ENCODE measurements at places on chromosomes 16 and 17.

- no peak for DNase-seq
Measured at GRCh38 chr17:15361592-15361991, 20.2 kb upstream of the TEKT3 start.

DNA sequence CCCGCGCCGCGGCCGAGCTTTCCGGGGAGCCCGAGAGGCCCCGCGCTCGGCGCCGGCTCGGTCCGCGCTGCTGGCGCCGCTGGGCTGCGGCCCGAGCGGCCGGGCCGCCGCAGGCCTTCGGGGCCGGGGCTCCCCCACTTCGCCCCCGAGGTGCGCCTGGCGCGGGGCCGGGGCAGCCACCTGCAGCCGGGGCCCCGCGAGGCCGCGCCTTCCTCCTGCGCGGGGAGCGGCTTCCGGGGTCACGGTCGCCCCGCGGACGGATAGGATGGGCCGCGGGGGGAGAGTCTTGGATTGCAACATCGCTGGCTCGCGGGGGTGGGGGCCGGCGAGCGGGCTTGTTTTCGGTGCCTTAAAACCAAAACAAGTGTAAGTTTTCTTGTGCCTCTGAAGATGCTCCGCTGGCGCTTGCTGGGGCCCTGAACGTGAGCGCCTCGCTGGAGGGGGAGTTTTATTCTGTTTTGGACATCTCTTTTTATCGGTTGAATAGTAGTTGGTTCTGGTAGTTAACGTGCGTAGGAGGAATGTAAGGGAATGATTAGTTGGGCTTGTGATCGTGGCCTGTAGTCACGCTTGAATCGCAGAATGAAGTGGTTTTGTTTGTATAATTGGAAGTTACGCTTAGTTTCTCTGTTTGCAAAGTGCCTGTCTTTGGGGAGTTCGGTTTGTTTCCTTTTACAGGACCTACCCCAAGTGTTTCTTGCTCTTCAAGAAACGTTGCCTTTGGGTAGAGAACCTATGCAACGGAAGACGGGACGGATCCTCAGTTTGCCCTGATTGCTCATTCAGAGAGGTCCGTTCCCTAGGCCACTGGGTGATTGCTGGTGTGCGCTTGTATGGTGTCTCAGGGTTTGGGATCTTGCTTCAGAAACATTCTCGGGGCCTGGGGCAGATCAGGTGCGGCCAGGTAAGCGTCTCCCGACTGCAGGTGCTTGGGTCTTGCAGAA is 724 bp downstream of the UBE2I start:
- DNase-seq: no peak

DNA sequence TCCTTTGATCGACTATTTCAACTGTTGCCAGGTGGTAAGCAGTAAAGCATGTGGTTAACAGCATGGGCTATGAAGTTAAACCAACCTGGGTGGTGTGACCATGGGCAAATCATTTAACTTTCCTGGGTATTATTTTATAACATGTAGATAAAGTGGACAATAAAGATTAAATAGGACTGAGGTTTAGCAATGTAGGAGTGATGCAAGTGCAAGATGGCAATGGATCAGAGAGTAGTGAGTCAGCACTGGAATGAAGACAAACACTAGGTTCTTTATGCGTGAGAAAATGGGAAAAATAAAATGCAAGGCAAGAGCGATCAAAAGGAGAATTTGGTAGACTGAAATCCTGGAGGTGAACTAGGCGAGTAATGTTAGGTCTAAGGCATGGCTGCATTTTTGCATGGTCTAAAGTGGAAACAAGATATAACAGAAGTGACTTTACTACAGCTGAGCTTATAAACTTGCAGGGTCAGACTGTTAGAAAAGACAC is 222.4 kb upstream of the AXIN2 start:
- no peak for DNase-seq

GRCh38 chr16:23060458-23061320 is 88.6 kb downstream of the USP31 start:
- DNase-seq: peak; percentile 64

DNA sequence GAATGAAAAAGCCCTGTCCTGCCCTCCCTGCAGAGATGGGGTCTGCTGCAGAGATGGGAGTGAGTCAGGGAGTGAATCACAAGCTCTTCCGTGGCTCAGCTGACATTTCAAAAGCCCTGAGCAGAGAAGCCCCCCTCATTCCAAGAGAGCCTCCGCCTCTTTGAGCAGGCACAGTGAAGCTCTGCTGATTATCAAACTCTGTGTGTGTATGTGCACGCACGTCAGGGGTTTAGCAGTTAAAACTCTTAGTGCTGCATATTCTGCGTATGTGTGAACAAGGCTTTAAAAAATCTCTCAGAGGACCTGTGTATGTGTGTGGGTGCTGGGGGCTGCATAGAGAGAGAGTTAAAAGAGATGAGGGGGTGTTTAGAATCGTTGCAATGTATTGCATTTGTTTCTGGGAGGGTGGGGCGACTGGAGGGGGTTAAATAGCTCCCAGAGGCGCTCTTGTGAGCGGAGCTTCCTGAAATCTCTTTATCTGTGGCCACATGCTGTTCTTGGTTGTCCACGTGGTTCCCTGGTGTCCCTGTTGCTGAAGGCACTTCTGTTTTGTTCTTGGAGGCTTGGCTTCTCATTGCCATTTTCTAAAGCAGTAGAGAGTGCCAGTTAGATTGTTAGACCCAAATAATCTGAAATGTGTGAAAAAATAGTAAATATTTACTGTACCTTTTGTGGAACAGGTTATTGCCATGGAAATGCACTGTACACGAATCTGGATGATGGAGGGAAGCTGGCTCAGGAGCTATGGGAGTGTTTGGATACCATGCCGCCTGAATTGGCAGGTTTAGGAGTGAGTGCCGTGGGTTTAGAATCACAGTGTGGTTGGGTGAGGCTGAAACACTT is 116.6 kb downstream of the PRKCB start:
- DNase-seq: no peak

DNA sequence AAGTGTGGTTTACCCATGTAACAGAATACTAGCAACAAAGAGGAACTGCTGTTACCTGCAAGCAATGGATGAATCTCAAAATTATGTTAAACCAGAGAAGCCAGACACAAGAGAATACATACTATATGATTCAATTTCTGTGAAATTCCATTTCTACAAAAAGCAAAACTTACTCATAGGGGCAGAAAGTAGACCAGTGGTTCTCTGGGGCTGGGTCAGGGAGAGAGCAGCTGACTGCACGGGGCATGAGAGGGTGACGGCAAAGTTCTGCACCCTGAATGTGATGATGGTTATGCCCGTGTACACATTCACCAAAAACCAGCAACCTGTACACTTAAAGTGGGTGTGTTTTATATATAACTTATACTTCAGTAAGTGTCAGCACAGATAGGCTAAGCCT is 3.1 kb downstream of the ZNF843 start:
- no peak for DNase-seq

GRCh38 chr16:77963185-77964044 is 58.9 kb upstream of the CLEC3A start:
- no peak for DNase-seq

DNA sequence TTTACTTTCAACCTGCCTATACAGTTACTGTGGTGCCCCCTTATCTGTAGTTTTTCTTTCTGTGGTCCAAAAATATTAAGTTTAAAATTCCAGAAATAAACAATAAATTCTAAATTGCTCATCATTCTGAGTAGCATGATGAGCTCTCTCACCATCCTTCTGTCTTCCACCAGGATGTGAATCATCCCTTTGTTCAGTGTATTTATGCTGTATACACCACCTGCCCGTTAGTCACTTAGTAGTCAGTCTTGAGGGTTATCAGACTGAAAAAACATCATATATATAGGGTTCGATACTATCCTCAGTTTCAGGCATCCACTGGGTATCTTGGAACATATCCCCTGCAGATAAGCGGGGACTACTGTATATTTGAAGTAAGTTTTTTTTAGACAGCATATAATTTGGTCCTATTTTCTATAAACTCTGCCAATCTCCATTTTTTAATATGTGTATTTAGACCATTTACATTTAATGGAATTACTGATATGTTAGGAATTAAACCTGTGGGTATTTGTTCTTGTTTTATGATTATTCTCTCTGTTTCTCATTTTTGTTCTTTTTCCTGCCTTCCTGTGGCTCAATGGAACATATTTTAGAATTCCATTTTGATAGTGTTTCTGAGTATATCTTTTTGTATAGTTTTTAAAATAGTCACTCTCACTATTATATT is 31.0 kb downstream of the TBX21 start:
- DNase-seq: no peak

GRCh38 chr16:87723226-87723623 is 42.6 kb downstream of the KLHDC4 start:
- no peak for DNase-seq

DNA sequence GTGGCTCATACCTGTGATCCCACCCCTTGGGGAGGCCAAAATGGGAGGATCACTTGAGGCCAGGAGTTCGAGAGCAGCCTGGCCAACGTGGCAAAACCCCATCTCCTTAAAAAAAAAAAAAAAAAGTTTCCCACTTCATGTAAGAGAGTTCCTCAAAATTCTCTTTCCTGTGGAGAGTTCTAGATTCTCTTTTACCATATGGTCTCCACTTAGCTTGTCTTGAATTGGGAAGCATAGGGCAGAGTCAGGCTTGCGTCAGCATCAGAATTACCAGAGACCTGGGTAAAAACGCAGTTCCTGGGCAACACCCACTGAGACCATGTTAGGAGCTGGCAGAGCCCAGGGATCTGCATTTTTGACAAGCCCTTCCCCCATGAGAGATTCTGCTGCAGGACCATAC is 158.4 kb downstream of the CCDC182 start:
- no peak for DNase-seq

GRCh38 chr16:66146798-66147197 is 219.7 kb upstream of the CDH5 start:
- no peak for DNase-seq

- no peak for DNase-seq
Measured at GRCh38 chr16:57016301-57016700, 26.9 kb downstream of the NLRC5 start.

DNA sequence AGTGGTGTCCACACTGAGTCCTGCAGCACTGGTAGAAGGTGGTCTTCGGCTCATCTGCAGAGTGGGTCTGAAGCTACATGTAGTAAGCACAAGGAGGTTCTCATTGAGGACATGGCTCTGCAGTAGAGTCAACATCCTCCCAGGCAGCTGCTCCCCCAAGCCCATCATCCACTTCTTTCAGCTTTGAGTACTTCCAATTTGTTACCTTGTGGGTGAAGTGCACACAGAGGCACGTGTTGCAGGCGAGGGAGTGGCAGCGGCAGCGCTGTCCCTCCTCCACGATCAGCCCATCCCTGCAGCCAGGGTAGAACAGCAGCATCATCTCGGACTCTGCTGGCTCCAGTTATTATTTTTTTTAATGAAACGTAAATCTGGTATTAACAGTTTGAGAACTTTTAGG is 1.8 kb upstream of the SSTR2 start:
- no peak for DNase-seq

- DNase-seq: no peak
Measured at GRCh38 chr17:38789185-38789584, 10.2 kb downstream of the PIP4K2B start.

- DNase-seq: no peak
Measured at GRCh38 chr17:15931394-15931793, 13.5 kb upstream of the ADORA2B start.

- DNase-seq: no peak
Measured at GRCh38 chr17:20278805-20279204, 188.5 kb downstream of the LGALS9B start.

GRCh38 chr17:78129351-78130089 is 965 bp upstream of the TMC6 start:
- DNase-seq: no peak

DNA sequence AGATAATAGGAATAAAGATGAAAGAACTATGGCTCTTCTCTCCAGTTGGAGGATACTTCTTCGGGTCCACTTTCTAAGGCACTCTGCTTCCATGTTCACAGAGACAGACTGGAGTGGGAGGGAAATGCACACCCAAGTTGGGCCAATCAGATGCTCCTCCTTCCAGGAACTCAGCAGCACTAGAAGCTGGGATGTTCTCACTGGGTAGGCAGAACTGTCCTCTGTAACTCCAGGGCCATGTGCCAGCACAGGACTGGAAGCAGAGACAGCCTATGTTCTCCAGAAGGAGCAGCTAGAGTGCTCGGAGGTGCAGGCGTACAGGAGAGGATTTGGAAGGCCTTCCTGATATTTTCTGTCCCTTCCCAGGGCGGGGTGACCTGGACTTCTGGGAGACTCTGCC is 49.9 kb upstream of the SREBF1 start:
- DNase-seq: no peak

DNA sequence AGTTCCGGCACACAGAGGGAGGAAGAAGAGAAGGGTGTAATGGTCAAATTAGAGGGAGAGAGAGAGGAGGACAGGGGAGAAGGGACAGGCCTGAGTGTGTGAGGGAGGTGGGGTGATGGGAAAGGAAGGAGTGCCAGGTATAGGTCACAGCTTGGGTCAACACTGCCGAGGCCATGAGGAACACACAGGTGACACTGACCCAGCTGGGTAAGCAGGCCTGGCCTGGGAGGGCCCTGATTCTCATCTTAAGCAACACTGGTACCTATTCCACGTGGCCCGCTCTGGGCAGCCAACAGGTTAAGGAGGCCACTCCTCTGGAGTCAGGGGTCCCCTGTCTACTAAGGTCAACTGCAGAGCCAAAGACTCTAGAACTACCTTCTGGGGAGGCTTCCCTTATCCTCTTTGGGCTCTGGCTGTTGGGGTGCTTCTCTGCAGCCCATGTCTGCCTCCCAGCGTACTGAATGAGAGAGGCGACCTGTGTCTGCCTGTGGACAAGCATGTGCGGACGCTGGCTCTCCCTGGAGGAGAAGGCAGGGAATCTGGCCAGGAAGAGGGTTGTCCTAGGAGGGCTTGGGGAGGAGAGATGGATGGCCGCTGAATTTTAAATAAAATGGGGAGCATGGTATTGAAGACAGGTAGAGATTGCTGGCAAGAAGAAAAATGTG is 57.6 kb downstream of the RGS9 start:
- no peak for DNase-seq

DNA sequence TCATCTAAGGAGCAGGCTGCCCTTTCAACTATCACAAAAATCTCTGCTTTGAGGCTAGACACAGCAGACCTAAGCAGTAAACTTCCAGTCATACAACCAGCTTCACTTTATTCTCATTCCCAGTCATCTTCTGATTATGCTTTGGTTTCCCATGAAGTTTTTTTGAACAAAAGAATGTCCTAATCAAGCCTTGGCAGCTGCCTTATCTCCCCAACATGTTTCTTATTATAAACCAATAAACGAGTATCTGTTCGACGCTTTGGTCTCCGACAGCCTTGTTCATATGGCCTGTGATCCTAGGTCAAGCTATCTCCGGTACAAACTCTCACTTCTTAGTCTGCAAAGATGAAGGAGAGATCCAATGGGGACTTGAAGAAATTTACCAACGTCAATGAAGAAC is 47.4 kb upstream of the CDYL2 start:
- no peak for DNase-seq

DNA sequence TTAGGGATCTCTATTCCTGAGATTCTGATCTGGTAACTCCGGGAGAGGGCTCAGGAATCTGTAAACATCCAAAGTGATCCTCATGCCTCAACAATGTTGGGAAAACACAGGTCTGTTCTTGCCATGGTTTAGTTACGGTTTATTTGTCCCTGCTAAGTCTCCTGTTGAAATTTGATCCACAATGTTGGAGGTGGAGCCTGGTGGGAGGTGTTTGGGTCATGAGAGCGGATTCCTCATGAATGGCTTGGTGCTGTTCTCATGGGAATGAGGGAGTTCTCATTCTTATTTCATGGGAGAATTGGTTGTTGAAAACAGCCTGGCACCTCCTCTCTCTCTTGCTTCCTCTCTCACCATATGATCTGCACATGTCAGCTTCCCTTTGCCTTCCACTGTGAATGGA is 608.6 kb upstream of the GOT2 start:
- DNase-seq: no peak

Data from HEK293T (cell line).